Stimulated activated CD8-positive, alpha-beta memory T cell treated with anti-CD3 and anti-CD28 coated beads, Interleukin-4, amount 100 ng/mL, for 1 hour (primary cell): ENCODE measurements at places on chromosomes 6 and 20.
A peak's percentile ranks its signal among the peaks of the same experiment; 100 is the strongest.

DNA sequence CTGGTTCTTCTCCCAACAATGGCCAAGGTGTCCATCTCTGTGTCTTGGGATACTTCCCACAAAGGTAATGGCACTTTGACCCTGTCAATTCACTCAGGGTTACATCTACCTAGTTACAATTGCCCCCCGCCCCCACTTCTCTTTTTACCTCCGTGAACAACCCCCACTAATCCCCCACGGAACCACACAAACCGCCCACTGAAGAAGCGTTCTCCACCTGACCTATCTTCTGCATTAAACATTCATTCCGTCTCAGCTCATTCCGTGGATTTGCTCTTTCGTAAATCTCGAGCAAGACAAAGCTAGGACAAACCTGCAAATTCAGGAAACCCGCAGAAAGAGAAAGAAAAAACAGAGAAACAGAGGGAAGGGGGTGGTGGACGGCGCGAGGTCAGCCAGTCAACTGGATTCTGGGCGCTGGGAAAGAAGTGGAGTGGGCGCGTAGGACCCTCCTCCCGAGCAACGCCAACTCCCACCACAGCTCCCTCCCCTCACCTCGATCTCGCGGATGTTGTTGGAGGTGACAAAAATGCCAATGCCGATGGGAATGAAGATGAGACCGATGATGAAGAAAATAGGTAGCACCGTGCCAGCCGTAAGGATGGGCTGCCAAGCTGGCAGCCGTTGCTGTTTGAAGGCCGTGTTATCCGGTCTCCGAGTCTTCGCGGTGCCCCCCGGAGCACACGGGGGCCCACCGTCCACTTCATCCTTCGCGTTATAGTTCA, 523 bp downstream of the TMEM30A start:
- no peak for DNase-seq

GRCh38 chr20:20233041-20233514, 134.8 kb upstream of the INSM1 start:
- DNase-seq: no peak

GRCh38 chr6:90241229-90241880, 55.3 kb downstream of the BACH2 start:
- DNase-seq: no peak

DNA sequence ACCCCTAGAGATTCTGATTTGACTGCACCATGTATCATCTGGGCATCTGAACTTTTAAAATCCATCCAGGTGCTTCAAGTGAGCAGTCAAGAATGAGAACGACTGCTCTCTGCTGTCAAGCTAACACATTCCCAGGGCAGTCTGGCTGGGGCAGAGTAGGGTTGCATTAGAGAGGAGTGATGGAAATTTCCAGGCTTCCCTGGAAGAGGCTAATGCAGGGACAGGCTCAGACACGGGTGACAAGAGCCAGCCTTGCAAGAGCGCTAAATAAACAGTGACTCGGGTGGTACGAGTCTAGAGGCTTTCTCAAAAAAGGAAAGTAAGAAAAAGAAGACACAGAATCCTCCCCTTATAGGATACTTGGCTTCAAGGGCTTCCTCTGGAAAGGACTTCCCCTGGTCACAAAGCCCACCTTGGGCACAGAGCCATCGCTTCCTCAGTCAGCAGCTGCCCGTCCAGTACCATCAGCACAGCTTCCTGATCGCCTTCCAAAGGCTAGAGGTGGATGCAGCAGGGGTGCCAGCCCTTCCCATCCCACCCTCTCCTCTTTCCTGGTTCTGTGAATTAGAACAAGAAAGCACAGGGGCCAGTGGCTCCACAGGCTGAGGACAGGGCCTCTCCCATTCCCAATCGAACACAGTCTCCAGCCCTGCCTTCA, 177.4 kb upstream of the RREB1 start:
- DNase-seq: no peak

DNA sequence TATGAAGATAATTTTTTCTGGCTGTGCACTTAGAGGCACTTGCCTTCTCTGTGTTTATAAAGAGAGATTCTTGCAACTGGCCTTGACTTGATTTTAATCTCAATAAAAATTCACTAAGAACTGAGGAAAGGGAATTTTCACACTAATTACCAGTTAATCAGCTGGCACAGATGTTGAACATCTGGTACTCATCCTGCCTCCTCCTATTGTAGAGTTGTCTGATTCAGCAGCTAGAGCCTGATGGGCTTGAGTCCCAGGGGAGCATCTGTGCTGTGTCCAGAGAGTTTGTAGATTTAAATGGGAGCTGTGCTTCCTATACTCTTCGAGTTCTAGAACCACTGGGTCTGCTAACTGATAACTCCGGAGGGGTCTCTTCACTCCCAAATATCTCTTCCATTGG, 284.4 kb upstream of the RNF24 start:
- no peak for DNase-seq

- no peak for DNase-seq
Observed at GRCh38 chr6:13413900-13414555, 73.4 kb downstream of the GFOD1 start.

- DNase-seq: no peak
Observed at GRCh38 chr6:156794546-156795354, 17.6 kb downstream of the ARID1B start.

GRCh38 chr6:34664256-34664971, 32.2 kb downstream of the ILRUN start:
- DNase-seq: no peak

DNA sequence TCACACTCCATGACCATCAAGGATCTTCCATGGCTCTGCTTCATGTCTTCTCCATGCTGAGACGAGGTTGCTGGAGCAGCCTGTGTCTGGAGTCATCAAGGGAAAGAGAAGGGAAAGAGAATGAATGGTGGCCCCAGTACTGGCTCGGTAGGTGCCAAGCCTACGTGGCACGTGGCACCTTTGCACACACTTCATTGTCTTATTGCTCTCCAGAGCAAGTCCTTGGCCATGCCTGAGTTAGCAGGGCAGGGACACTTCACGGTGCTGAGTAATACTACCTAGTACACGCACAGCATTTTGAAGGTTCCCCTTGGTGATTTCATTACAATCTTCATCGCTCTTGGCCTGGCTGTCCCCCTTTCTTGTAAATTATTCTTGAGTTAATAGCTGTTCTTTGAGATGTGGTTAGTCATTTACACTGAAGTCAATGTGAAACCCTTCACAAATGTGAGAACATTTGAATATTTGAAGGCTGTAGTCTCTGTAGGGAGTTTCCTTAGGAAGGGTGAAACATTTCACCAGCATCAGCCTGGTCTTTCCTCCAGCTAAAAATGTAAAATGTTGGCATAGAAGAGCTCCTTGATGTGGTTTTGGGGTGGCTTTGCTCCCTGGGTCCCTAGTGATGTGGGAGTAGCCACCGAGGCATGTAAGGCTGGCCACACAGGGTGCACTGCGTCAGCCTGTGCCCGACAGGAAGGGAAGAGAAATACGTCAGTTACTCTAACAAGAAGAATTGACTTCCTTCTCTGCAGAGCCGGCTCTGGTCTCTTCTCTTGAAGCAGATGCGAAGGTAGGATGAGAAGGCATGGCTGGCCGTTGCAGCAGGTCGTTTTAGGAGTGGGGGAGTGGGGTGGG, at the start of gene SYTL3:
Gene SYTL3, plus strand, starts transcription at position 766 of the 855 bp plus-strand sequence. CDS start 13,215 bp downstream, outside the sequence.
- DNase-seq: peak; percentile 58

- no peak for DNase-seq
Observed at GRCh38 chr6:84575264-84575663, 189.1 kb downstream of the TBX18 start.

DNA sequence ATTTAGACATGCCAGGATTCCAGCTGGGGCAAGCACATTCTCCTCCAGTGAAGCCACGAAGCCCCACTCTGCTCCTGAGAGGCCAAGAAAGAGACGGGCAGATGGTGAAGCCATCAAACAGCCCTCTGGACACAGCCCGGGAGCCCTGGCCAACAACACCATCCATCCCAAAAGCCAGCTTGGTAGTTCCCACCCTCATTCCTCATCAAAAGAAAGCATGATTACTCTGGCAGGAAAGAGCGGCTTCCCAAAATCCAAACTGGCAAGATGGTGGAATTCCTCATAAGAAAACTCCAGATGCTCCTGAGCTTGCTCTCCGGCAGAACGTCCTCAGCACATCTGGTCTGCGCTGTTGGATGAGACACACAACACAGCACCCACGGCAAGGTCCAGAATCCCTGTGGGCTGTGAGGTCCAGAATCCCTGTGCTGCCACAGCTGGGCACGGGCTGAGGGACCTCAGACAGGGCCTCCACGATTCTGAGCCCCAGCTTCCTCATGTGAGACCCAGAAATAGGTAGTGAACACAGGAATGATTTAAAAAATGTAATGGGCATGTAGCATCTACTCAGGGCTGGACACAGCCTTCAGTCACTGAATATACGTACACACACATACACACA, 52.6 kb downstream of the THBS2 start:
- no peak for DNase-seq

- no peak for DNase-seq
Observed at GRCh38 chr6:161677188-161677587, 403.3 kb upstream of the AGPAT4 start.
